ENCODE measurements at places on chromosomes 13 and 19.

DNA sequence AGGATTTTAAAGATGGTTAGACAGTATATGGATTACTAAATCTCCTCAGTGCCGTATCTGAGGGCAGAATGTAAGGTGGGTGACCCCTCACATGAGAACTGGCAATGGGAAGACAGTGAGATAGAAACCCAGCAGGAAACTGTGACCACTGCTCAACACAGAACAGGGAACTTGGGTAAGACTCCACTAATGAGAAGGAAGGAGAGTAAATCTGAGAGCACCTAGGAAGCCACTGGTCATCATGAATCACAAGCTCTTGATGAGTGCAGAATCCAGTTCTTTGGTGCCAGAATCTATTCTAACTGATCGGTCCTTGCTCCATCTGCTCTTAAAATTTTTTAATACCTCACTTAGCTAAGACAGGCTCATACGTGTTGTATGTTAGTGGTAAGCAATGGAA is 261.8 kb downstream of the KLF12 start:
- no peaks in the 10 kb centered on the region for H3K4me1 ChIP-seq
- H3K27ac ChIP-seq: no peak overlapping the region
- no peaks in the 10 kb centered on the region for H3K36me3 ChIP-seq
- no peaks in the 10 kb centered on the region for H3K27me3 ChIP-seq
- no peak overlapping the region for H3K4me3 ChIP-seq

DNA sequence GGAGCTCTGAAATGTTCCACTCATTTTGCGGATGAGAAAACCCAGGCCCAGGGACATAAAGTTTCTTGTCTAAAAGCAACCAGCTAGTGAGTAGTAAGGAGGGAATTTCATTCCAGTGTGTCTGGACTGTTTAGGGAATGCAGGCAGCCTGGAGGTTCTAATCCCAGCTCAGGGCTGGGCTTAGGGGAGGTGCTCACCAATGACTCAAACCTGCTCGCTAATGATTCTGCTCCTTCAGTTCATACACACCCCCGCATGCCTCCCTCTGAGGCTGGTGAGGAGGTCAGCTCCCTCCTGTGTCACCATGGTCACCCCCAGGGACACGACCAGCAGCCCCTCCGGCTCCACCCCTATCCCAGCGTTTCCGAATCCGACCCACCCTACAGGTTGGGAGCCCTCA is 34.6 kb downstream of the CYP4F2 start:
- no peak overlapping the region for H3K27ac ChIP-seq
- H3K4me1 ChIP-seq: no peaks in the 10 kb centered on the region
- DNase-seq: no peak
- H3K4me3 ChIP-seq: no peak overlapping the region
- H3K36me3 ChIP-seq: no peaks in the 10 kb centered on the region

- H3K36me3 ChIP-seq: no peaks in the 10 kb centered on the region
- no peak for DNase-seq
- no peak overlapping the region for H3K4me3 ChIP-seq
- peaks cover 5% of the 10 kb centered on the region for H3K4me1 ChIP-seq
These were observed 88.8 kb downstream of the TNFRSF19 start for GRCh38 chr13:23658929-23659541.

- H3K4me1 ChIP-seq: no peaks in the 10 kb centered on the region
- H3K4me3 ChIP-seq: no peak overlapping the region
- H3K27me3 ChIP-seq: no peaks in the 10 kb centered on the region
- no peak for DNase-seq
- no peak overlapping the region for H3K27ac ChIP-seq
These were observed 2.9 kb upstream of the PPP1R37 start for GRCh38 chr19:45090034-45090433.

DNA sequence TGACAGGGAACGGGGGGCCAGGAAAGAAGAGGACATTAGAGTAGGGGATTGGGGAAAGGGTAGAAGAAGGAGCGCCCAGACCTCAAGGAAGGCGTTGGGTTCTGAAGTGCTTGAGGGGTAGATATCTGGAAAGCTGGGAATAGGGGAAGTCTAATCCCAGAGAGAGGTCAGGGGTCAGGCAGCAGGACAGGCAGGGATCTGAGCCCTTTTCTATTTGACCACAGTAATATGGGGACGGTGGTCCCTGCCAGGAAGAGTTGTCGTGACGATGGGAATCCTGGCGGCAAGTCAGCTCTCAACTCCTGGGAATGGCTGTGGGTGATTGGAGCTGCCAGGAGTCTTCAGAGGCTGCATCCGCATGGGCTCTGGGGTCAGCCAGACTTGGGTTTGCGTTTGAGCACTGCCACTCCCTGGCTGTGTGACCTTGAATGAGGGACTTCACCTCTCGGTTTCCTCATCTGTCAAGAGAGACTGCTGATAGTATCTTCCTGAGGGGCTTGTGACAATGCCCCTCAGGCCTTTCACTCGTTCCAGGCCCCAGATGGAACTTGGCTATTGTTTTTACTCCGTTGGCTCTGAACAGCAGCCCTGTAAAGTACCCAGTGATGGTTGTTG is 1.3 kb downstream of the AP2A1 start:
- H3K4me1 ChIP-seq: peaks cover 11% of the 10 kb centered on the region
- peak overlapping the region; percentile 45 for H3K27ac ChIP-seq
- no peak for DNase-seq
- peaks cover 4% of the 10 kb centered on the region for H3K36me3 ChIP-seq
- H3K27me3 ChIP-seq: no peaks in the 10 kb centered on the region
- peak overlapping the region; percentile 63 for H3K4me3 ChIP-seq

GRCh38 chr19:7224209-7224686 is 70.0 kb downstream of the INSR start:
- no peak for DNase-seq
- no peaks in the 10 kb centered on the region for H3K27me3 ChIP-seq
- no peaks in the 10 kb centered on the region for H3K36me3 ChIP-seq
- H3K27ac ChIP-seq: no peak overlapping the region

- DNase-seq: no peak
- no peaks in the 10 kb centered on the region for H3K4me1 ChIP-seq
- no peaks in the 10 kb centered on the region for H3K36me3 ChIP-seq
- H3K27me3 ChIP-seq: no peaks in the 10 kb centered on the region
- H3K27ac ChIP-seq: no peak overlapping the region
- H3K4me3 ChIP-seq: no peak overlapping the region
These were observed 1073.4 kb downstream of the PCDH17 start for GRCh38 chr13:58704953-58705352.

GRCh38 chr13:114313061-114313860 is 1.0 kb upstream of the CHAMP1 start:
- peak overlapping the region; percentile 58 for H3K4me3 ChIP-seq
- H3K27ac ChIP-seq: peak overlapping the region; percentile 84
- H3K27me3 ChIP-seq: no peaks in the 10 kb centered on the region
- peaks cover 12% of the 10 kb centered on the region for H3K36me3 ChIP-seq
- no peak for DNase-seq

DNA sequence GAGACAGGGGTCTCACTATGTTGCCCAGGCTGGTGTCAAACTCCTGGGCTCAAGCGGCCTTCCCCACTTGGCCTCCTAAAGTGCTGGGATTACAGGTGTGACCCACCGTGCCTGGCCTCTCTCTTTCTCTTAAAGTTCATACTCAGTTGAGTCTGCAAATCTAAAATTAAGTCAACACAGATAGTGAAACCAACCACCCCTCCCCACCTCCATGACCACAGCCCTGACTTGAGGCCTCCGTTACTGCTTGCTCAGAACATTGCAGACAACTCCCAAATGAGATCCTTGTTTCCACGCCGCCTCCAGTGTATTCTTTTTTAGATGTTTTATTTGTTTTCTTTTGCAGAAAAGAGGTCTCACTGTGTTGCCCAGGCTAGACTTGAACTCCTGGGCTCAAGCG is 94.4 kb downstream of the CACNA1A start:
- H3K27ac ChIP-seq: no peak overlapping the region
- H3K27me3 ChIP-seq: no peaks in the 10 kb centered on the region
- H3K36me3 ChIP-seq: no peaks in the 10 kb centered on the region
- H3K4me3 ChIP-seq: no peak overlapping the region
- DNase-seq: no peak

GRCh38 chr13:21014502-21015170 is 46.8 kb downstream of the LATS2 start:
- peaks cover 26% of the 10 kb centered on the region for H3K4me1 ChIP-seq
- no peak overlapping the region for H3K27ac ChIP-seq
- no peaks in the 10 kb centered on the region for H3K36me3 ChIP-seq
- no peaks in the 10 kb centered on the region for H3K27me3 ChIP-seq
- H3K4me3 ChIP-seq: no peak overlapping the region

DNA sequence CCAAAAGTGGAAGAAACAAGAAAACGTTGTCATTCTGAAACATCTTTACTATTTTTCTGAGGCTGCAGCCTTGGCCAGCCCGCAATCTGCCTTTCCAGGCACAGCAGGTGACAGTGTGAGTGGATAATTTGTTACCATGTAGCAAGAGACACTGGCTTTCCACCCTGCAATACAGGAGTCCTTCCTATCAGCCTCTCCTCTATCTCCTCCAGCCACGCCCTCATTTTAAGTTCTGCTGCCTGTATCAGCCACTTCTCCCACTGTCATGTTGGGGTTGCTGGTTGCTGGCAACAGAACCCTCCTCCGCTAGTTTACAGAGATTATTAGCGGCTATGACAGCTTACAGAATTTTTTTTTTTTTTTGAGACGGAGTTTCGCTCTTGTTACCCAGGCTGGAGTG is 7.7 kb upstream of the LGALS7 start:
- H3K27me3 ChIP-seq: no peaks in the 10 kb centered on the region
- peaks cover 2% of the 10 kb centered on the region for H3K4me1 ChIP-seq
- H3K36me3 ChIP-seq: no peaks in the 10 kb centered on the region
- H3K27ac ChIP-seq: no peak overlapping the region
- DNase-seq: no peak

Measured in RWPE2 (cell line).